ENCODE measurements at places on chromosomes 3 and 15.

- DNase-seq: no peak
Observed at GRCh38 chr3:126340081-126340511, 17.1 kb downstream of the KLF15 start.

GRCh38 chr15:48486228-48486627 is 155.0 kb downstream of the DUT start:
- no peak for DNase-seq

DNA sequence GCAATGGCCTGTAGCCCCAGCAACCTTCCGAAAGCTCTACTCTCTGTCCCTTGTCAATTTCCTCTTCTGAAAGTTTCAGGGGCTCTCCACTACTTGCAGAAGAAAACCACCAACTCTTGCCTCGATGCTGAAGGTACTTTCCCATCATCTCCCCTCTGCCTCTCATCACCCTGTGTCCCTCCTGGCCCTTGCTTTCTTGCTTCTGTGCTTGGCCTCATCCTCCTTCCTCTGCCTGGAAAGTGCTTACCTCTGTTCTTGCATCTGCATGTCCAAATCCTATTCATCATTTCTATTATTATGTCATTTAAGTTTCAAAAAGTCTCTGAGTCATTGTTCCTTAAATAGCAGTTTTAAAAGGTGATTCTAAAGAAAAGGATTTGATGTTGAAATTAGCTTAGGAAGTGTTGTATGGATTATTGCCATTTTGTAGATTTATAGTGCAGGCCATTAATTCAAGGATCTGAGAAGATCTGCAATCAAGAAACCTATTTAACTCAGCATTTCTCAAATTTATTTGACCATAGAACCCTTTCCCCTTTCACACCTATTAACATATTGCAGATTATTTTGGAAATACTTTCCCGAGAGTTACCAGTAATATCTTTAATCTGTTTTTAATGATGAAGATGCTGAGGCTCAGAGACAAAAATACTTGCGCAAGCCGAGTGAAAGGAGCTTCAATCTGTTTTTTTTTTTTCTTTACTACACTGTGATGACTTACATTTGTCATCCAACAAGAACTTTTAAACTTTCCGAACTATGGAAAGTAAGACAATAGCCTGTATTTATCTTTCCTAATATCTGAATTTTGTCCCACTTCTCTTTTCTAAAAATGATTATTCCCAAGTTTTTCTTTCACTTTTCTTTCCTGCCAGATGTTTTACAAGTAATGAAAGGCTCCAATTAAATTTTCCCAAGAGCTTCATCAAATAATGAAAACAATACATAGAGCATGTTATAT is 22.3 kb upstream of the CFAP161 start:
- no peak for DNase-seq

- DNase-seq: no peak
Observed at GRCh38 chr3:6608843-6609242, 252.1 kb upstream of the GRM7 start.

Measured in activated naive CD4-positive, alpha-beta T cell treated with anti-CD3 and anti-CD28 coated beads for 36 hours (primary cell).